ENCODE measurements at places on chromosomes 13 and 19.
A peak's percentile ranks its signal among the peaks of the same experiment; 100 is the strongest.

DNA sequence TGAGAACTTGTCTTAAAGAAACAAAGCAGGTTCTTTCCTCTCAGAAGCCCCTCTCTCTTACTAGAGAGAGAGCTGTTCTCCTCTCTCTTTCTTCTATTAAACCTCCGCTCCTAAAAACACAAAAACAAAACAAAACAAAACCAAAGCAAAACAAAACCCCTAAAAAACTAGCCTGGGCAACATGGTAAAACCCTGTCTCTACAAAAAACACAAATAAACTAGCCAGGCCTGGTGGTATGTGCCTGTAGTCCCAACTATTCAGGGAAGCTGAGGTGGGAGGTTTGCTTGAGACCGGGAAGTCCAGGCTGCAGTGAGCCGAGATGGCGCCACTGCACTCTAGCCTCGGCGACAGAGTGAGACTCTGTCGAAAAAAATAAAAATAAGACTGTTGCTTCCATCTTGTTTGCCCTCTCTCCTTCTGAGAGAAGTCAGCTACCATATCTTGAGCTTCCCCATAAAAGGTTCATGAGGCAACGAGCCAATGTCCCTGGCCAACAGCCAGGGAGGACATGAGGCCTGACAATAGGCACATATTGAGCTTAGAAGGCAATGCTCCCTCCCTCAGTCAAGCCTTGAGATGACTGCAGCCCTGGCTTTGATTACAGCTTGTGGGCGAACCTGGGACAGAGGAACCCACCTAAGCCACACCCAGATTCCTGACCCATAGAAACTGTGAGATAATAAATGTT is 17.5 kb upstream of the FLT3 start:
- DNase-seq, result no peak

- DNase-seq, result no peak
These were observed 260.5 kb downstream of the RFC3 start for GRCh38 chr13:34078334-34078999.

- DNase-seq, result no peak
These were observed 15.2 kb upstream of the UPF3A start for GRCh38 chr13:114266241-114266640.

DNA sequence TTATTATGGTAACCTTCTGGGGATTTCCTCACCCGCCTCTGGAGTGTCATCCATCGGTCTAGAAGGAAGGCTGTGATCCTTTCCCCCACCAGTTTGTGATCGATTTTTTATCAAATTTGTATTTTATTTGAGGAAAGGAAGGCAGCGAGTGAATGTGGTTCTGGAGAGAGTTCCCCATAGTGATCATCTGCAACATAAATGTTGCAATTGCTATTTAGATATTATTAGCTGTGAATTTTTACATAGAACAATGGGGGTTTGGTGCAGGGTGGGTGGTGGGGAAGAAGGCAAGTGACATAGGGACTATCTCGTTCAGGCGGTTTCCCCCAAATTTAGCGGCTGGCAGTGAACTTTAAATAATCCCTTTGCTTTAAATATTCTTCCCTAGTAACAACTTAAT is 1.2 kb downstream of the CDK8 start:
- no peak for DNase-seq

- no peak for DNase-seq
These were observed 424.4 kb downstream of the FGF14 start for GRCh38 chr13:101977475-101977874.

DNA sequence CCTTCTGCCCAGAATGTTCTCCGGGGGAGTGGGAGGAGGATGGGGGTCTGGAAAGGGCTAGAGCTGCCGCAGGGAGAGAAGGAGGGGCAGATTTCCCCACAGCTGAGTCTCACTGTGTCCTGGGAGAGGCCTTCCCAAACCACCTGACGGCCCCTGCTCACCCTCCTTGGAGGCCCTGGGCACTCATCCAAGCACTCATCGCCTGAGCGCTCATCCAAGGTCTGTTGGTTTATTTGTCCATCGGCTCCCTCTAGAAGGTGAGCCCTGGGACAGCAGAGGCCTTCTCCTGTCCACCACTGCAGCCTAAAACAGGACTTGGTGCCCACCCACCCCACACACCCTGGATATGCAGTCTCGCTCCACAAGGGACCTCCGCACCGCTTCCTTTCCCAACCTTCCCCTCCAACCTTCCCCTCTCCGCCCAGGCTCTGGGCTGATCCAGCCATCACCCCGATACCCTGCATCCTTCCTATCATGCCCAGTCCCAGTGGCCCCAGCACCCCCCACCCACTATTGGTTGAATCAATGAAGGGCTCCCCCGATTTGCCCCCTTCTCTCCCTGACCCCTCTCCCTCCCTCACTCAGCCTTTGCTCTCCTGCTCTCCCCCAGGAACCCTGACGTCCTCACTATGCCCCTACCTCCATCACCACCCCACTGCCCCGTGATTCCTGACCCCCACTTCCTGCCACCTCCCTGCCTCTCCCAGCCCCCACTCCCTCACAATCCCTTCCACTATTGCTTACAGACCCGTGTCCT is 1.7 kb downstream of the UBXN6 start:
- DNase-seq, result peak; percentile 42

DNA sequence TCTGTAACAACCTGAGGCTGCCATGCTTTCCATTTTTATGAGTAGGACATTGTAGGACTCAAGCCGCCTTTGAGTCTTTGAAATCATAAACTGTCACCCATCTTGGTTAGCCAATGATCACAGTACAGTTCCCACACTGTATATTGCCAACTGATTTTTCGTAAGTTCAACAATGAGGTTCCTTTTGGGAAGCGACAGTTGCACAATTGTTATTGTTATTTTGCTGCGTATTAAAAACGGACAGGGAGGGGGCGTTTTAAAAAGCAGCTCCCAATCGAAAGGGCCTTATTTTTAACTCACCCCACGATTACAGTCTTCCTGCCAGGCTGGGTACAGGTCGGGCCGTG is 601 bp downstream of the SLC46A3 start:
- DNase-seq, result no peak

DNA sequence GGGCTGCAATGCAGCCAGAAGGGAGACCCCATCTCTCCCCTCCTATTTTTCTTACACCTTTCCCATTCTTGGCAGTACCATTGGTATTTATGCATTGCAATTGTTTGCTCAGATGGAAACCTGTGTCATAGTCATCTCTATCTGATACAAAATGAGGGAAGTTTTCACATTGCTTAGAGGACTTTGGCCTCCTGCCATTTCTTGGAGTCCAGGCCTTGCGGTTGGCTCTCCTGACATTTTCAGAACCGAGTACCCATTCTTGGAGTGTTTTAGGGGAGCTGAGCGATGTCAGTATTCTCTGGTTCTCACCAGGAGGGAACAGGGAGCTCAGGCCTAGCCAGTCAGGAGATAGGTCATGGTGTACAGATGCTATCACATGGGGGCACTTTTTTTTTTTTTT is 1.5 kb downstream of the SIN3B start:
- DNase-seq, result no peak

DNA sequence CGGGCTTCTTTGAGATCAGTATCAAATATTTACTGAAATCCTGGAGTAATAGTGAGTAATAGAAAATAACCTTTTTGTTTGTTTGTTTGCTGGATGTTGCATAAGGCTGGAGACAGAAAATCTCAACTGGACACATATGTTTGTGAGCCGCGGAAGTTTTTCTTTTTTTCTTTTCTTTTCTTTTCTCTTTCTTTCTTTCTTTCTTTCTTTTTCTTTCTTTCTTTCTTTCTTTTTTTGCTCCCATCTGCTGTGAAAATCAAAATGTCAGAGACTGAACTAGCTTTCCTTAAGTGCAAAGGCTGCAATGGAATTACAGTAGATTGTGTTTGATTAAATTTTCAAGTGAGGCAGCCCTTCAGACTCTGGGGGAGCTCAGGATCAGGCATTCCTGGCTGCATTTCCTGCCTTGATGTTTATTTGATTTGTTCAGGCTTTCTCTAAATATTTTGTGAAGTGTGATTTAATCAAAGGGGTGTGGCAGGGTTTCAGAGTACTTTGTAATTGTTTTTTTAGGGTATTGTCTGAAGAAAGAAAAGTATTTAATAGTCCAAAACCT is 319 bp downstream of the FRY start:
- no peak for DNase-seq

GRCh38 chr13:31350560-31350959 is 150.8 kb downstream of the B3GLCT start:
- peak; percentile 38 for DNase-seq

GRCh38 chr13:74730556-74731331 is 596.5 kb upstream of the KLF12 start:
- DNase-seq, result no peak

DNA sequence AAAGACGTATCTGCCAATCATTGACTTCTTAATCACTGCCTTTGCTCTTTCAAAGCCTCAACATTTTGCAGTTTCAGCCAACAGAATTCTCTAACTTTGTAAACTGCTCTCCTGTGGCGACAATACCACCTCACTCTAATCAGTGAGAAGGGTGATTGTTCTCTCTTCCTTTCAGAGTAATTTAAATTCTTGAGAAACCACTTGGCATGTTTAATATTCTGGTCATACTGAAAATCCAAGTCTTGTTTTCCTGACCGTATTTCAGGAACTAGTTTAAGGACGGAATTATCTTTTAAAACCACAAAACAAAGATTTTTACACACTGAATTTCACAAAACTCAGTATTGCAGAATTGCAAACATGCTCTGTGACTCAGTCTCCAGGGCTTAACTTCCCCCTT is 5.2 kb upstream of the CDC16 start:
- DNase-seq, result no peak

GRCh38 chr13:45205124-45205523 is 4.3 kb upstream of the KCTD4 start:
- DNase-seq, result no peak

DNA sequence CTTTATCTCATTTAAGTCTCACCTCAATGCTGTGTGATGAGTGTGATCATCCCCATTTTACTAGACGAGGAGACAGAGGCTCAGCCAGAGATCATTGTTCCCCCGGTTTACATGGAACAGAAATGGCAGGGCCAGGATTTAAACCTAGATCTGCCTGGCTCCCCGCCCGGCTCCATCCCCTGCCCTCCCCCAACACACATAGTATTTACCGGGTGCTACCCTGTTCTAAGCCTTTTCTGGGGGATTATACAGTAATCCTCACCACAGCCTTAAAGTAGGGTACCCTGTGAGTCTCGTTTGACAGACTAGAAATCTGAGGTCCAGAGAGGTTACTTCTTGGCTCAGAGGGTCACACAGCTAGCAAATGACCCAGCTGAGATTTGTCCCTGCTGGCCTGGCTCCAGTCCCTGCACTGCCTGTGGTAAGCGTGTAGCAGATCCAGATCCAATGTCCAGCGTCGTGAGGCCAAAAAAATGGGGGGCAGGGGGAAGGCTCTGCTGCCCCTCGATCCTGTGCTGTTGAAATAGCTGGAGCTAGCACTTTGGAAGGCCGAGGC is 3.8 kb upstream of the KLC3 start:
- DNase-seq, result no peak

- peak; percentile 55 for DNase-seq
These were observed 829 bp downstream of the B3GLCT start for GRCh38 chr13:31200637-31200971.

- DNase-seq, result no peak
These were observed 185.0 kb downstream of the ZNF536 start for GRCh38 chr19:30557212-30557611.

DNA sequence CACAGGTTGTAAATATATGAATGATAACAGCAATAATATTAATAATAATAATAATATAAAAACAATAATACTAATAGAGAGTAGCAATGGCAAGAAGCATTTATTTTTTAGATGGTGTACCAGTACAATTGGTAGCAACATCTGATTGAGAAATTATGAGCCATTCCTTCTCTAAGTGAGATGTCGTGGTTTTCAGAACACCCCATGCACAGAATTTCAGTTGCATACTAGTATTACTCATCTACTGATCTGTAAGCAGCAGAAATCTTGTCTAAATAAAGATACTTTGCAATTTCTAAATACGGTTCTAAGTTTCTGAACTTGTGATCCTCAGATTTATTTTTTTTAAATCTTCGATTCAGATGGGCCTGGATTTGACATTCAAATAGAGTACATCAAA is 788.0 kb upstream of the ATXN8OS start:
- DNase-seq, result peak; percentile 22

DNA sequence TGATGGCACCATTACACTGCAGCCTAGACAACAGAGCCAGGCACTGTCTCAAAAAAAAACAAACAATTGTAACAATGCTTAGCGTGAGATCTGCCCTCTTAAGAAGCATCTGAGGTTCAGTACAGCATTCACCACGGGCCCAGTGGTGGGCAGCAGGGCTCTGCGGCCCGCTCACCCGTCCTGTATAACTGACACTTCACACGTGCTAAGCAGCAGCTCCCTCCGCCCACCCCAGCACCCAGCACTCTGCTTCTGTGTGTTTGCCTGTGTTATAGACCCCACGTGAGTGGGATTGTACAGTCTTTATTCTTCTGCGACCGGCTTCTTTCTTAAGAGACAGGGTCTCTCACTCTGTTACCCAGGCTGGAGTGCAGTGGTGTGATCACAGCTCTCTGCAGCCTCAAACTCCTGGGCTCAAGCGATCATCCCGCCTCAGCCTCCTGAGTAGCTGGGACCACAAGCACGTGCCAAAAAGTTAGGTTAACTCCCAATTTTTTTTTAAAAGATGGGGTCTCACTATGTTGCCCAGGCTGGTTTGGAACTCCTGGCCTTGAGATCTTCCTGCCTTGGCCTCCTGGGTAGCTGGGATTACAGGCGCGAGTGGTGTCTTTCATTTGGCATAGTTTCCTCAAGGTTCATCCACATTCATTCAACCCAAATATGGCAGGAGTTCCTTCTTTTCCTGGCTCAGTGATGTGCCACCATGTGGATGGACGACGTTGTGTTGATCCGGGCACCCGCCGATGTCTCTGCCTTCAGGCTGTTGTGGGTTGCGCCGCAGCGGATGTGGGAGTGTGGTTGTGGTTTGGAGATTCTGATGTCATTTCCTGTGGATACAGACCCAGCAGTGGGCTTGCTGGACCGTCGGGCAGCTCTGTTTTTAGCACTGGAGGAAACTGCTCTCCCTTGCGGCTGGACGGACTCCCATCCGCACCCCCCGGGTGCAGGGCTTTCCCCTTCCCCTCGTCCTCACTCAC is 170.0 kb downstream of the KDM4B start:
- DNase-seq, result peak; percentile 67

- peak; percentile 50 for DNase-seq
These were observed 607 bp downstream of the NFIC start for GRCh38 chr19:3366753-3367627.

DNA sequence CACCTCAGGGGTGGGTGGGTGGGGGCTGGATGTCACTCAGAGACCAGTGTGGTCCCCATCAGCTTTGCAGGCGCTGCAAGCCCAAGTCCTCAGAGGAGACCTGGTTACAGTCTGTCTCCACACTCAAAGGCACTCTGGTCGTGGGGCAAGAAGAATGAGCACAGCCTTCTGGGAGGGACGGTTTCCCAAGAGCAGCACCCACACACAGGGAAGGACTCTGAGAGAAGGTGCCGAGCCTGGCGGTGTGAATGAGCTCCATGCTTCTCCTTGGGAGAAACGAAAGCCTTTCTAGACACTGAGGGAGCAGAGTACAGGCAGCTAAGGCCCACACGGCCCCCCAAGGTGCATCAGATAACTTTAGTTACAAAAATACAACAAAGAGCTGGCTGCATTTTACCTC is 473.6 kb downstream of the FOXO1 start:
- no peak for DNase-seq

- DNase-seq, result no peak
These were observed 68.1 kb upstream of the KLF12 start for GRCh38 chr13:74202129-74202813.

Measured in fibroblast of skin of back (primary cell).